ENCODE measurements at places on chromosomes 1 and 21.

- DNase-seq = no peak
These were observed 33.3 kb upstream of the TDRD10 start for GRCh38 chr1:154468535-154469250.

DNA sequence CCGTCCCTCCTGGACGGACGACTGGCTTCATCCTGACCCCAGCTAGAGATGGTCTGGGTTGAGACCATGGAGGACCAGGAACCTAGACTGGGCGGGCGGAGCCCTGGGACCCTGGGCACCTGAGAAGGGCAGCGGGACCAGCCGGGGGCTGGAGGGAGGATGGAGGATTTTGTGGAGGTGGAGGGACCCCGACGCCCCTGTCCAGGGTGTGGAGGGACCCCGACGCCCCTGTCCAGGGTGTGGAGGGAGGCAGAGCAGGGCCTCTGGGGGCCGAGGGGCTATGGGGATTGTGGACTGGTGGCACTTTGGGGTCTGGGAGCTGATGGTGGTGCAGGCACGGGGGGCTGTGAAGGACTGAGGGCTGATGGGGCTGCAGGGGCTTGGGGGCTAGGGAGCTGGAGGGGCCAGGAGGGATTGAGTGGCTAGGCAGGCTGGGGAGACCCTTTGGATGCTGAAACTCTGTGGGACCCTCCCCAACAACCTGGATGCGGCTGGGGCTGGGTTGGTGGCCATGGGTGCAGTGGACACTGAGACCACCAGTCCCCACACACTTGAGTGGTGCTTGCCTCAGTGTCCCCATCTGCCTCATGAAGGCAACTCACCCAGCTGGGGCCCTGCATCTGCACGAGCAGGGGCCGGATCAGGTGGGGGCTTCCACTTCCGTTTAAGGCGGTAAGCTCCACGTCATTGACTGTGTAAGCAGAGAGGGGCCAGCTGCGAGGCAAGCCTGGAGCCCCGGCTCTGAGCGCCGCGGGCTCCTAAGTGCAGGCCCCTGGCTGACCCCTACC, 7.4 kb downstream of the GJC2 start:
- no peak for DNase-seq

GRCh38 chr1:93142161-93142560, 38.1 kb downstream of the TMED5 start:
- DNase-seq = no peak

DNA sequence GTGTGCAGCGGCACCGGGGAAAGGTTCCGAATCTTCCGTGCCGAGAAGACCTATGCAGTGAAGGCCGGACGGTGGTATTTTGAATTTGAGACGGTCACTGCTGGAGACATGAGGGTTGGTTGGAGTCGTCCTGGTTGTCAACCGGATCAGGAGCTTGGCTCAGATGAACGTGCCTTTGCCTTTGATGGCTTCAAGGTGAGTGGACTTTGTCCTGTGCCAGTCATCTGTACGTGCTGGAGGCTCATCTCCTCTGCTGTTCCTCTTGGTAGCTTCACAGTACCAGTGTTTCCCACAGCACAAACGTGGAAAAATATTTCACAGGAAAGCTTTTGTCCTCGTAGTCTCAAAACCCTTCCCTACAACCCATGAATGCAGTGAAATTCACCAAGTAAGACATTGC, 324.1 kb downstream of the ZP4 start:
- DNase-seq = no peak

GRCh38 chr1:182781841-182782586, 7.6 kb upstream of the NPL start:
- DNase-seq = peak; percentile 24

DNA sequence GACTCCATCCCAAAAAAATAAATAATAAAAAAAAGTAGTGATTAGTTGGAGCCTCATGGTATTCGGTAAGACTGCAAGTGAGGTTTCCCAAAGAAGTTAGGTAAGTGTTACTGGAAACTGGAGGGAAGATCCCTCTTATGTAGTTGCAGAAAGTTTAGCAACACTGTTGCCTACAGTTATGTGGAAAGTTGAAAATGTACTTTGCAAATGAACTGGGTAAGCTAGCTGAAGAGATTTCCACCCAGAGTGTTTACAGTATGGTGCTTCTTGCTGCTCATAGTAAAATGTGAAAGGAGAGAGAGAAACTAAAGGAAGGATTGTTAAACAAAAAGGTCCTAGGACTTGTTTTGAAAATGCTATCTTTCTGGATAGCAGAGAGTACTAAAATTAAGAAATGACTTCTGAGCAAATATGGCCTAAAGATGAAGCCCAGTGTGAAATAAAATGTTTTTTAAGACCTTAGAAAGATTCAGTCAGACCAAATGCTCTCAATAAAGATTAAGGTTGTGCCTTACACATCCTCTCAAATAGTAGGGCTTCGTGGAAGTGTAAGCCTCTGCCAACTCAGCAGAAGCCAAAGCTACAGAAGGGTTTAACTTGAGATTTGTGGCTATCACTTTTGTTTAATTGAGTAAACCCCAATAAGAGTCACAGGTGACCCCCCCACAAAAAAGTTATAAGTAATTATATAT, 31.5 kb downstream of the RPS6KC1 start:
- no peak for DNase-seq

GRCh38 chr1:155086128-155086741, 7.6 kb downstream of the EFNA3 start:
- no peak for DNase-seq

DNA sequence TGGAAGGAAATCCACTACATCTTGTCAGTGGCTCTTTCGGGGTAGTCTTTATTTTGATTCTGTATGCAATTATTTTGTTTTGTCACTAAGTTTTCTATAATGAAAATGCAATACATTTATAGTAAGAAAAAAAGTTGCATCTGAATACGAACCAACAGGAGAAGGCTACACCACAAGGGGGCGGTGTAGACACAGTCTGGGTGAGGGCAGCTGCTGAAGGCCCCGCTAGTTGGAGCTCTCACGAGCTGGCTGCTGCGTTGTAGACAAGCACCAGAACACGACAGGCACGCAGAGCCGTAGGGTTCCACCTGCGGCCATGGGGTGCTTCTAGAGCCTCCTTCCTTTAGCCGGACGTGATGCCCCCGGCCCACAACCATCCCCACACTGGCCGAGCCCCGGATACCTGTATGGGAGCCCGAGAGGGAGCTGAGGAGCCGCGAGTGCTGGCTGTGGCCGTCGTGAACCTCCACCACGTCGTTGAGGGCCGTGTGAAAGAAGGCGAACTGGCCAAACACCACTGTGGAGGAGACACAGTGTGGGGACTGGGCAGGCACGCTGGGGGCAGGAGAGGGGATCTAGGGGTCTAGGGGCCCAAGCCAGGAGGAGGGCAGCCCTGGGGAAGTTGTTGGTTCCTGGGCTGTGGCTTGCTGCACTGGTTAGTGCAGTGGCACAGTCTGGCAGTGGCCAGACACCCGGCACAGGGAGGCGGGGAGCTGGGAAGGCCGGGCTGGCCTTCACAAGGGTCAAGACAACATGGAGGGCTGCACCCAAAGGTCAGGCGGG, 160.8 kb downstream of the ZSCAN20 start:
- peak; percentile 62 for DNase-seq

DNA sequence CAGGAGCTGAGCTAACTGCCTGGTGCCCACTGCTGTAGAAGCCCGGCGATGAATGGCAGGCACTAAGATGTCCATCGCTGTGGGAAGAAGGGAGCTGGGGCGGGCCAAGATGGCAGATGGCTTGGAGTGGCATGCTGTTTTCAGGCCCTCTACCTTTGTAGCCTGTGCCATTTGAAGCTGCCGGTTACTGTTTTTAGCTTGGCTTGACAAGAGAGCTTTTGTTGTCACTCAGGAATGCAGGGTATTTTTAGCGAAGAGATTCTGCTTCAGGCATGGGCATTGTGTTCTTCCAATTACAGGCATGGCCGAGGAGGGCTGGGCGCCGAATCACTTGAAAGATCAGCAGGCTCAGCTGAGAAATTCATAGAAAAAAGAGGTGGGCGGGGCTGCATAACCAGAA, 348.7 kb downstream of the RPS6KC1 start:
- DNase-seq = no peak

GRCh38 chr1:69497441-69498221, 70.1 kb upstream of the LRRC7 start:
- DNase-seq = no peak

DNA sequence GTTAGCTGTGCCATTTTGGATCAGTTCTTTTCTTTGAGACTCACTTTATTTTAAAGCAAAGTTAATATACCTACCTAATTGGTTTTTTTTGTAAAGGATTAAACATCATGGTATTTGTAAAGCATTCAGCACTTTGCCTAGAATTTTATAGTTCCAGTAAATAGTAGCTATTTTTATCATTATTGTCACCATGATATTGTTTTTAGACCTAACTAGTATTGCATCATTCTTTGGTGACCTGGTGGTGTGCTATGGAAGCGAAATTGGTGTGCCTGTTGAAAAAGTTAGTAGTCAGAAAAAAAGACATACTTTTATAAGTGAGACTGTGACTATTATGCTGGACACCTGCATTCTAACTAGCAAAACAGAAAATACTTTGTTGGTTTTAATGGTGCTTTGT, 81.0 kb downstream of the NFIA start:
- no peak for DNase-seq

GRCh38 chr21:45179568-45180245, 105.3 kb downstream of the ADARB1 start:
- no peak for DNase-seq

DNA sequence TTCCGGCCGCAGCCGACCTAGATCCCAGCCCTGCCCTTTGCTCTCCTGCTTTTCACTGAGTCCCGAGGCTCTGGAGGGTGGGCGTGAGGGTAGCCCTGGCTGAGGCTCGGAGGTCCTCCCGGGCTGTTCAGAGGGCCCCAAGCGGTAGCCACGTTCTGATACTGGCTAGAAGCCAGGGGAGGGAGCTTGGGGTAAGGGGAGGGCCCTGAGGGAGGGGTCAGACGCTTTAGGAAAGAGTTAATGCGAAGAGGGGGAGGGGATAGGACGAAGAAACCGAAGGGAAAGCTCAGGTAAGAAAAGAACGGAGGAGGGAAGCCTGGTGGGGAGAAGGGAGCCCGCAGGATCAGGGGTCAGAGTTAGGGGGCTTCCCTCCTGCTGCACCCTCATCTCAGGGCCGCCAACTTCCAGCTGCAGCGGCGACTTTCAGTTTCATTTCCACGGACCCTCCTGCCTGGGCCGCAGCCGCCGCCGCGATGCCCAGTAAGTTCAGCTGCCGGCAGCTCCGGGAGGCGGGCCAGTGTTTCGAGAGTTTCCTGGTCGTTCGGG, at the start of gene MOV10:
Gene MOV10, plus strand, starts transcription at position 220 of the 546 bp plus-strand sequence. Its CDS starts 254 bp downstream, at position 474.
- peak; percentile 62 for DNase-seq

- DNase-seq = no peak
These were observed 44.2 kb downstream of the ARHGEF11 start for GRCh38 chr1:157001304-157001703.

GRCh38 chr1:189432753-189433152, 1044.9 kb downstream of the BRINP3 start:
- DNase-seq = no peak

- no peak for DNase-seq
These were observed 73.6 kb downstream of the TPR start for GRCh38 chr1:186301448-186301847.

- DNase-seq = no peak
These were observed 124.6 kb upstream of the CAMK1G start for GRCh38 chr1:209458921-209459320.

DNA sequence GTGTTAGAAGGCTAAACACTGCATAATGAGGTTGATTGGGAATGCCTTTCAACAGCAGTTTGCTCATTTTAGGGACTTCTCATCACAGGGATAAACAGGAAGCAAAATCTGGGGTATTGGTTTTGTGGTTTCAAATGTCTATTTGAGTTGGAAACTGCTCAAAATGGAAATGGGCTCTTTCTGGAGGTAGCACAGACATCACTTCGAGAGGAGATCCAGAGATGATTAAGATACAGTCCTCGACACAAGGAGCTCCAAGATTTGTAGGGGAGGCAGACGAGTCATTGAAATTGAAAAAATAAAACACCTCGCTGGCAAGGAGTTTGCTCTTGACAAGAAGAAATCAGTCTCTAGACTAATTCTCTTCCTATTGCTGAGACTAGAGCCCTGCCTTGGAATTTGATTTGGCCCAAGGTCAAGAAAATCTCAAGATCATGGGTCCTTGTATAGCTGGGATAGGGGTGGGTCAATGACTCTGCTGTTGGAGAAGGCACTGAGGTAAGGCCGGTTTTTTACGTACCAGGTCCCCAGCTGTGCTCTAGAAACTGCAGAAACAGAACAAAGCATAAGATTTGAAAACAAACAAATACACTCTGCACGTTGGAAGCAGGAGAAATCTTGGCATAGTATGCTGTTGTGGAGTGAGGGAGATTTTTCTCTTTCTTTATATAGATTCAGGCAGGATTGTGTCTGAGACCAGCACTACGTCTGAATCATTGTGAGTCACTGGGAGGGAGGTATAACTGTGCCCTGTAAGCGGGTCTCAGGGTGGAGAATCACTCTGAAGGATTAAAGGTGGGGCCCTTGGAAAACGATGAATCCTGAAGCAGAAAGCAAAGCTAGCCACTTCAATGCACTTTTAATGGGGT, 17.7 kb upstream of the KLHDC8A start:
- DNase-seq = peak; percentile 26

GRCh38 chr1:90837420-90837819, 120.3 kb upstream of the BARHL2 start:
- DNase-seq = no peak

DNA sequence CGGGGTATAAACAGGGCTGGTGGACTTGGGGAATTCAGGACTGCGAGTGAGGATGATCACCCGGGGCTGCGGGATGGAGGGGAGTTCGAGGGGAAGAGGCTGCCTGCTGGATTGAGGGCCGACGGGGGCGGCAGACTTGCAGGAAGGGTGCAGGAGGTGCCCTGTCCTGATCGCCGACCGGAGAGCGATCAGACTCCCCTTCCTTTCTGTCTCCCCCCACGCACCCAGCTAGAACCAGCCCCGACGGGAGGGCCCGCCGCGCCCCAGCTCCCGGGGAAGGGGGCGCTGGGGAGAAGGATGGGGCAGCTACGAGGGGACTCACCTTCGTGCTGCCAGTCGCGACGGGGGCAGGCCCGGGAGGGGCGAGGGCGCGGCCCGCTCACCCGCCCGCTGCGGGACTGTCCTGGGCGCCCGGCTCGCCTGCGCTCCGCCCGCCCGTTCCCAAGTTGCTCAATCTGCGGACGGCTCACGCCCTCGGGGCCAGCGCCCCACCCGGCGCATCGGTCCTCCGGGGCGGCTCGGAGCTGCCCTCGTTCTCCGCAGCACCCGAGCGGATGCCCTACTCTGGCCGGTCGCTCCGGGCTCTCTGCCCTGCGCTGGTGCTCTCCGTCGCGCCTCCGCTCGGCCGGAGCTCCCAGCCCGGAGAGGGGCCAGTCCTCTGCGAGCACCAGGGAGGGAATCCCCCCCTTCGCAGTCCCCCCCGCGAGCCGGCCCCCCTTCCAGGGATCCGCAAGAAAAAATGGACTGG, at the start of gene RSPO1:
Gene RSPO1, minus strand, starts transcription at position 649 of the 748 bp plus-strand sequence. CDS start 5,231 bp downstream, outside the sequence.
- peak; percentile 1 for DNase-seq

- DNase-seq = no peak
These were observed 2.6 kb downstream of the PEX10 start for GRCh38 chr1:2409745-2410144.

GRCh38 chr1:228142701-228143136, 2.6 kb downstream of the GUK1 start:
- DNase-seq = no peak

GRCh38 chr21:46153247-46154154, 1.9 kb downstream of the FTCD start:
- no peak for DNase-seq
